ENCODE measurements at places on chromosomes 7 and 10.

GRCh38 chr7:80781561-80781979, 137.3 kb downstream of the SEMA3C start:
- no peak for DNase-seq

DNA sequence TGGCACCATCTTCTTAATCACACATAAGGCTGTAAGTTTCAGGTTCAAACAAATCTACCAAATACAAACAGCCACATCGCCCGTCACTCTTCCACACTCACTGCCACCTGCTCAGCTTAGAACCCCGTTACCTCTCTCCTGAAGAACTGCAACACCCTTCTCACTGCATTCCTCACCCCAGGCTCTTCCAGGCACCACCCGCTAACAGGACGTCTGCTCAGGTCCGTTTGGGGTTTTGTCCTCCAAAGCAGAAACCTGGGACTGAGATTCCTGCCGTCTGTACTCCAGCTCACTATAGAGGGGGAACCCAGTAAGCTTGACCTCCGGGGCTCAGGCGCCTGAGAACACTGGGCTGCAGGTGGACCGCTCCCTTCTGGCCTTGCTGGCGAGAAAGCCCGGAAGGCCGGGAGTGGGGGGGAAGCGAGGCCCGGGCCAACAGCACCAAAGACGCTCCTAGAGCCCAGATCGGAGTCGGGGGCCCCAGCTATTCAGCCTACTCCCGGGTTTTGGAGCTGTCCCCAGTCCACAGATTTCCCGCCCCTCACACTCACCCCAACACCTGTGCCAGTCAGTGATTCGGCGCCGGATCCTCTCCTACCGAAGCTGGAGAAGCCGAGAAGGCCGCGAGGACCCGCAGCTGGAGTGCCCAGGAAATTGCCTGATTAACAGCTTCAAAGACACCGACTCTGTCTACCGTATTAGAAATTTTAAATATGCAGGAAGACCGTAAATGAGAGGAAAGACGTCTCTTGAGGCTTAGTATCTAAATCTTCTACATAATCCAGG, at the start of gene AP3M1:
Gene AP3M1 (minus strand): TSS at position 625 of the 786 bp plus-strand sequence. CDS start 12,449 bp downstream, outside the sequence.
- peak; percentile 59 for DNase-seq

DNA sequence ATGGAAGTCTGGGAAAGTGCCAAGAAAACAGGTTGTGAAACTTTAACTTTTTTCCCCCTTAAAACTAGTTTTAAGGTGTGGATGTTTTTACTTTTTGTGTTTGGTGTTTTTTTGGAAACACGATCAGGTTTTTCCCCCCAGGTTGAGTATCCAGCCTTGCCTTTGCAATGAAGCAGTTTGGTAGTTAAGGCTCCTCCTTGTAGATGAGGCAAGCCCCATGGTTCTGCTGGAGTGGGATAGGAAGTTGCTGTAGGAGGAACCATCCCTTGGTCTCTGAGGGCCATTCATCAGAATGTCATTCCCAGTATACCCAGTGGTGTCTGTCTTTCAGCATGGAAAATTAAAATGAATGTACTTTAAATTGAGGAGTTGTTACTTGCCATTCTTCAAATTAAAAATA, 2.7 kb downstream of the CUL1 start:
- no peak for DNase-seq

- DNase-seq: no peak
Measured at GRCh38 chr10:58754469-58755339, 242.0 kb downstream of the BICC1 start.

DNA sequence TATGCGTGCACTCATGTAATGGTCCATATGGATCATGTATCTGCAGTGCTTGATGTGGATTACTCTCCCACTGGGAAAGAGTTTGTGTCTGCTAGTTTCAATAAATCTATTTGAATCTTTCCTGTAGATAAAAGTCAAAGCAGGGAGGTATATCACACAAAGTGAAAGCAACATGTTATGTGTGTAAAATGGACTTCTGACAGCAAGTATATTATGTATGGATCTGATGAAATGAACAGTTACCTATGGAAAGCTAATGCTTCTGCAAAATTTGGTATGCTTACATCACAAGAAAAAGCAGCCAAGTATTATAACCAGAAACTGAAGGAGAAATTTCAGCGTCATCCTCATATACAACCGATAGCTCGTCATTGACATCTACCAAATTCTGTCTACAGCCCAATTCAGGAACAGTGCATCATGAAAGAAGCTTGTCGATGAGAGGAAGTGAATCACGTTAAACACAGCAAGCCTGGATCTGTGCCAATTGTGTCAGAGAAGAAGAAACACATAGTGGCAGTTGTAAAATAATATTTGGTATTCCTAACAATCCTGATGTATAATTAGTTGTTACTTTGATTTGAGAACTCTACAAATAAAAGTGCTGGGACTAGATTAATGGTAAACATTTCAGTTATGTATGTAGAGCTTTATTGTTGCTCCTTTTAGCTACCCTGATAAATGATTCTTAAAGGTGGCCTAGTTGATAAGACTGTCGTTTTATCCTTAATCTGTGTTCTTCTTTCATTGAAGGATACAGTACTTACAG, 14.2 kb upstream of the SYPL1 start:
- no peak for DNase-seq

DNA sequence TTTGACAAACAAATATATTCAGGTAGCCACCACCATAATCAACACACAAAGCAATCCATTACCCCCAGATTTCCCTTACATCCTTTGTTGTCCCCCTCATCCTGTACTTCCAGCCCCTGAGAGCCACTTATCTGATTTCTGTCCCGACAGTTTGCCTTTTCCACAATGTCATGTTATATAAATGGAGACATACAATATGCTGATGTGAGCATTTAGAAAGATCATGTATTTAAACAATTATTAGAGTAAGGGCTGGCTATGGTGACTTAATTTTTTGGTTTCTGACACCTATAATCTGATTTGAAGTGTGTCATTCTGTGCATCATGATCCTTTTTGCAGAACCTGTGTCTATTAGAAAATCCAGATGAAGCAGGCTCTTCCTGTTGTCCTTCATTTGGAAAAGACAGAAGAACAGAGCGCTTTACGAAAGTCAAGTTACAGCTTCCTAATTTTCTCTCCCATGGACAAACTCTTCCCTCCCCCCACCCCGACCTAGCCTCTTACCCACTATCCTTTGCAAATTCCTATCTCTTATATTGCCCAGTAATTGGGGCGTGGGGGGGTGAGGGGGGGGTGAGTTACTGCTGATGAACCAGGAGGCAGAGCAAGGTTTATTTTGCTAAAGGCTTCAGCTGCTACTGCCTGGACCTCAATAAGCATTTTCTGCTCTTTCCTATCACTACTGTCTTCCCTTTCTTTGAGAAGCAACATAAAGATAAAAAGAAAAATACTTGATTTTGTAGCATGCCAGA, 252.4 kb upstream of the C7orf33 start:
- no peak for DNase-seq

GRCh38 chr7:136386876-136387275, 409.7 kb upstream of the MTPN start:
- no peak for DNase-seq

- no peak for DNase-seq
Measured at GRCh38 chr7:130419658-130420057, 21.2 kb downstream of the CEP41 start.

GRCh38 chr7:137316648-137317353, 26.7 kb downstream of the PTN start:
- DNase-seq: no peak

GRCh38 chr7:102291056-102291915, 4.6 kb downstream of the SH2B2 start:
- no peak for DNase-seq

- DNase-seq: no peak
Measured at GRCh38 chr7:149489391-149490024, 8.1 kb downstream of the ZNF746 start.

GRCh38 chr10:98331885-98332284, 63.9 kb upstream of the LOXL4 start:
- DNase-seq: no peak

- no peak for DNase-seq
Measured at GRCh38 chr10:24889639-24890038, 62.8 kb downstream of the PRTFDC1 start.

DNA sequence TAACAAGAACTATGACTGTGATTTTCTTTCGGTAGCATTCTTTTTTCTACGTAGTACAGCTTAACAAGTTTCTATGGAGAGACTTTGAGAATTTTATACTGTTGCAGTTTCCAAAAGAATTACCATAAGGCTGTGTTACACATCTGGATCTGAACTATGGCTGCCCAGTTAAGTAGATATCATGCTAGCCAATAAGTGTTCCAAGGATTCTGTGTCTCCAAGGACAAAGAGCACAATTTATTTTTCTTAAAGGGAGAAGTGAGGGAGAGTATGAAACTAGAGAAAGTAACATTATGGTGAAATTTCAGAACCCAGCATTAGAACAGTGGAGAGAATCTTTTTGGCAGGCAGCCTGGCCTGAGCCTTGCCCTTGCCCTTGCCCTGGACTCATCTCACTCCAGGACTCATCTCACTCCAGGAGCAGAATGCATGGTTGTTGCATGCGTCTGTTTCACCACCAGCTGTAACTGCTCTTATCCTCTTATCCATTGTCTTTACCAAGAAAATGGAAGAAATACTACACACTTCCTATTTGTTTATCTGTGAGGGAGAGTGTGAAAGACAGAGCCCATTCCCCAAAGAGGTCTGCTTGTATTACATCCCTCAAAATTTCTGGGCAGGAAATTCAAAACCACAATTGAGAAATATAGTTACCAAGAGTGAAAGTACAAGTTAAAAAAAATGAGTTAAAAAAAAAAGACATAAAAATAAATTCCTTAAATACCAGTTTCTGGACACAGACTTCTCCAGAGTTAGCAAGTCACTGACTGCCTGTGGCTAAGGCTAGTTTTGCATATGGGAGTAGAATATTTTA, 1067.5 kb downstream of the NRG3 start:
- DNase-seq: no peak

DNA sequence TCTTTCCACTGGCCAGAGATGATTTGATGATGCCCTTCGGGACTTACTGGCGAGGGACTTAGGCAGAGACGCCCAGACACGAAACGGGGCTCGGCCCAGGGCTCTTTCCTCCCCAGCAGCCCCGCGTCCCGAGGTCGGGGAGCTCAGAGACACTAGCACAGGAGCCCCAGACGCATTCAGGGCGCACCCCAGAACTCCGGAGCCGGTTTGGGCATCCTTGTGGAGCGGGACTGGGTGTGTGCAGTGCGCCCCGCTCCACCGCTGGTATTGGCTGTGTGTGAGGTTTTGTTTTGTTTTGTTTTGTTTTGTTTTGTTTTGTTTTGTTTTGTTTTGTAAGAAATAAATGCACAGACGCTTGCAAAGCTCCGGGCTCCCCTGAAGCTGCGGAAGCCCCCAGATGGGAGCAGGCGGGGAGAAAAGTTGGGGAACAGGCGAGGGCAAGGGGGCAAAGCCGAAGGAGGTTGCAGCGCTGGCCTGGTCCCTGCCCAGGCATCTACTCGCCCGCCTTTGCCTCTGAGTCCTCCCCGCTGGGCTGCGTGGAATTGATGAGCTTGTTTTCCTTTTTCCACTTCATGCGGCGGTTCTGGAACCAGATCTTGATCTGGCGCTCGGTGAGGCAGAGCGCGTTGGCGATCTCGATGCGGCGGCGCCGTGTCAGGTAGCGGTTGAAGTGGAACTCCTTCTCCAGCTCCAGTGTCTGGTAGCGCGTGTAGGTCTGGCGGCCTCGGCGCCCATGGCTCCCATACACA, 1.9 kb upstream of the HOXA5 start:
- DNase-seq: no peak

GRCh38 chr10:106815427-106816043, 349.0 kb downstream of the SORCS1 start:
- no peak for DNase-seq

DNA sequence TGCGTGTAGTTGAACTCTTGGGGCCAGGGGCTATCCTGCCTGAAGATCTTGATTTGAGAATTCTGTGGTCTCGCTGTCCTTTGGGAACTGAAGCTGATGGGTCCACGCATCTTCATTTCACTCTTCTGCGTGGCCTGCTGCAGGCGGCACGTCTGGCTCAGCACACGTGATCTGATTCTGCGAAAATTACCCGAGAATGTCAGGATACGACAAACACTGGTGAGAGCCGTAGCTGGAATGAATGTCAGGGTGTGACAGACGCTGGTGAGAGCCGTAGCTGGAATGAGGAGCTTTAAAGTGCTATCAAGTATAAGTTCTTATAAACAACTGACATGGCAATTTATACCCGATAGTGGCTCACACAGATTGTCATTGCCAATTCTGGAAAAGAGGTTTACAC, 44.6 kb upstream of the CFAP46 start:
- no peak for DNase-seq

DNA sequence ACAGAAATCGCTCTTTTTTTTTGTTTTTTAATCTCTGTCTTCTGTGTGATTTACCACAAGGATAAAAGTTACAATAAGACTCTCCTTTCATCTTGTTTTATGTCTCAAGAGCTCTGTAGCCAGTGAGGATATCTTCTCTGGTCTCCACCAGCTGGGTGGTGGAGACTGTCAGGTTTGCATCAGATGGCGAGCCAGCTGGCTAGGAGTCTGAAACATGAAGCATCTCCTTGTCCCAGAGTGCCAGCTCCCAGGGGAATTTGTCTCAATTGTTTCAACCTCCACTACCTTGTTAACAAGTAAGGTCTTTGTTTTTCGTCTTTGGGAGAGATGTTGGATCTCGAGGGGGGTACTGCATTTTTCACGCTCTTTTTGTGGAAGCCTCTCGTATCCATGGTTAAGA, 47.3 kb downstream of the FRMPD2 start:
- no peak for DNase-seq

GRCh38 chr10:16948361-16948760, 131.1 kb upstream of the RSU1 start:
- DNase-seq: no peak

DNA sequence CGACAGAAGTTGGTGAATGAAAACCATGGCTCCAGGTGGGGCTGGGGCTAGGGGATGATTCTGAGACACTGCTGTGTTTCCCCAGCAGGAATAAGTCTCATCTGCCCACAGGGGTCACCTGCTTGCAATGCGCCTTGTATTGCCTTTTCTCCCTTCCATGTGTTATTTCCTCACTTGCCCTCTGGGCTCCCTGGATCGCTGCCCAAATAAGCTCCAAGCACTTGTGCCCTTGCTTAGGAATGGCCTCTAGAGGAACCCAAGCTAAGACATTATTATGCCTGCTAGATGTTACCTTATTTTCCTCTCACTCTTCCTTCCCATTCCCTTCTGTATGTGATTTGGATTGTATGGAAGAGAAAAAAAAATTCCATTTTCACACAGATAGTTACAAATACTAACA, 24.8 kb upstream of the PLPP4 start:
- no peak for DNase-seq

GRCh38 chr7:45151131-45151684, 6.4 kb upstream of the RAMP3 start:
- DNase-seq: no peak

GRCh38 chr7:39421251-39421650, 145.0 kb upstream of the YAE1 start:
- no peak for DNase-seq

DNA sequence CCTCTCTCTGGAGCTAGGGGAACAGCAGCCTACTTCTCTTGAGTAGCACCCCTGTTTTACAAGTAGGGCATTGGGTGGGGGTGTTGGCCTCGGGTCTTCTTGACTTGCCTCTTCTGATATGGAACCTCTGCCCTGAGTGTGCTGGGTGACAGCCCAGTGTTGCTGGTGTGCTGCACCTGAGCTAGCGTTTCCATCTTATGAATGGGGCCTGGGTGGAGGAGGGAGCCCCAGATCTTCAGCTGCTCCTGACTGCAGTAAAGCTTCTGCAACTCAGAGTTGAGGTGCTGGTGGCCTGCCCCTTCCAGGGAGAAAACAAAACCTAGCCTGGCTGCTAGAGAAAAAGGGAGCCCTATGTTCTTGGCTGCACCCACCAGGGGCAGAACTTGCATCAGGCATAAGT, 202.5 kb upstream of the SHH start:
- DNase-seq: no peak

Measured in stimulated activated CD8-positive, alpha-beta memory T cell treated with anti-CD3 and anti-CD28 coated beads, Interleukin-4, amount 100 ng/mL, for 4 hours (primary cell).